ENCODE measurements at places on chromosomes 7 and 10.

DNA sequence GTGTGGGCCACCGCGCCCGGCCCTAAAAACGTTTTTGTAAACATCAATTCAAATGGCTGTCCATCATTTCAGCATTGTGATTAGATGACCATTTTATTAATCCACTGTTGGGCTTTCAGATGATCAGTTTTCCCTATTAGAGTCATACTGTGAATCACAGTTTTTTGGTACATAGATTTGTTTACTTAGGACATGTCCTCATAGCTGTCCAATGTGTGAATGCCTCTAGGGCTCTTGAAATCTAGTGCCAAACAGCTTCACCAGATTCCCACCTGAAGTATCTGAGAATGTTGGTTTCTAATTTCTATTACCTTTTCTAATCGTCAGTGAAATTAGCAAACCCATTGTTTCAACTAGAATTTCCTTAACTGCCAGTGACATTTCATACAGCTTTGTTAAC, 66.8 kb downstream of the UPF2 start:
- no peak for DNase-seq

DNA sequence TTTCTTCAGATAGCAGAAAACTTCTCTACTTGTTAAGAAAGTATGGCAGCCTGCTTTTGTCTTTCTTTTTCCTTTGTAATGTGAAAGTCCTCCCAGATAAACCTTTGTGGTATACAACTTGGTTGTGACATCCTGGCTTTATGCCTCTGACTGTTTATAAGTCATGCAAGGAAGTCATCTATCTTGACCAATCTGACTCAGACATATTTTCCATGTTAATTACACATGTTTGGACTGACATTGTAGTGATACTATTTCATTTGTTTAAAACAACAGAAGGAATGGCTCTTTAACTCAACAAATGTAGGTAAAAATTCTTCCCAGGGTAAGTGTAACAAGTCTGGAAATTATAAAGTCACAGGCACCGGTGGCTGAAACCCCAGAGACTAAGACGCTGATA, 341.6 kb upstream of the MEOX2 start:
- DNase-seq = no peak

DNA sequence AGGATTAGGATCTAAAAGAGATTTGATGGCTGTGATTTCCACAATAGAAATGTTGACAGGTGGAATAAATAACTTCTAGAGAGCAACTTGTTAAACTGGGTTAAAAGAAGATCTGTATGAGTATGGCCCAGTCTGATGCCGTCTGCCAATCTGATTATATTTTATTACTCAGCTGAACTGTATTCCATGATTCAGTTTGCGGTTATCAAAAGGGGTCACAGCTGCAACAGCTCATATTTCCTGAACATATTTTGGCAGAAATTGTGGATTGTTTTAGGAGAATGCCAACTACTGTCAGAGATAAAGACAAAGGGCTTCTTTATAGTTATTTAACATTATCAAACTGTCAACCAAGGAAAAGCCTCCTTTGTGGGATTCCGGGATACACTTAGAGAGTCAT, 244.8 kb upstream of the MINDY3 start:
- no peak for DNase-seq

- DNase-seq = no peak
Measured at GRCh38 chr7:4307316-4308204, 374.5 kb upstream of the FOXK1 start.

DNA sequence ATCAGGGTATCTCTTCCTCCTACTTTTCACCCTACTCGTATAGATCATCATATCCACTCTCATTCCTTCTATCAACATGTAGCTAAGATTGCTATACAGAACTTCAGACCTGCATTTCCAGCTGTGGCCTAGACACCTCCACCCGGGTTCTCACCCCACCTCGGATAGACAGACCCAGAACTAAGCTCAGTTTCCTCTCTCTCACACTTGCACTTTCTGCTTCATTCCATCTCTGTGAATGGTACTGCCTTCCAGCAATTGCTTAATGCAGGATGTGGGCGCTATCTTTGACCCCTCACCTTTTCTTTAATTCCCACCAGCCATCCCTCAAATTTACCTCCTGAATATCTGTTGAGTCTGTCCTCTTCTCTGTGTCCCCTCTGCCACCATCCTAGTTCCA, 35.7 kb downstream of the AGK start:
- DNase-seq = no peak

GRCh38 chr7:20241194-20241910, 24.2 kb upstream of the MACC1 start:
- no peak for DNase-seq

GRCh38 chr10:93482145-93482834, at the start of gene MYOF:
MYOF (minus strand) TSS chr10:93482334; CDS start chr10:93482194, 140 bp downstream.
- DNase-seq = no peak

- DNase-seq = no peak
Measured at GRCh38 chr10:131977323-131978096, 4.2 kb downstream of the BNIP3 start.

DNA sequence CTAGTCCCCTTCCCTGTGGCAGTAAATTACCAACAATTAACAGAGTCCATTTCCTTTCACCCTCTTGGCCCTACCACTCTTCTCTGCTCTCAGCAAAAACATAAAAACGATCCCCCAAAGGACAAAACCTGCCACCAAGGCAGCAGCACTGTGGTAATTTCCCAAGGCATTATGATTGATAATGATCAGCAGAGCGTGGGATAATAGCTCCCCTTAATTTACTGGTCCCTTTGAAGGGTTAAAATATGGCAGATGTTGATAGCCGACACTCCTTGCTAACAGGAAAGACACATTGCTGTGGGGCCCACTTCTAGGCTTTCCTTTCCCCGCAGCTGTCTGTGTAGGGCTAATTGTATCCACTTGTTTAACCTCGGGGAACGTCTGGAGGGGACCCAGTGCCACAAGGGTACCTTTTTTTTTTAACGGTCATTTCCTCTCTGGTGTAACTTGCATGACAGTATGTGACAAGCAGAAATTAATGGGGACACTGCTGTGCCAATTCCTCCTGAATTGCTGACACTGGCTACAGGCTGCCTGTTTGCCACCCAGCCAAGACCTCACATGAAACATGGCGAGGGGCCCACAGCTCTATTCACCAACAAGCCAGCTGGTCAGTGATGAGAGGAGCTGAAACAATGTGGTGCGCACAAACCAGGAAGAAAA, 81.3 kb downstream of the CDK6 start:
- DNase-seq = no peak

DNA sequence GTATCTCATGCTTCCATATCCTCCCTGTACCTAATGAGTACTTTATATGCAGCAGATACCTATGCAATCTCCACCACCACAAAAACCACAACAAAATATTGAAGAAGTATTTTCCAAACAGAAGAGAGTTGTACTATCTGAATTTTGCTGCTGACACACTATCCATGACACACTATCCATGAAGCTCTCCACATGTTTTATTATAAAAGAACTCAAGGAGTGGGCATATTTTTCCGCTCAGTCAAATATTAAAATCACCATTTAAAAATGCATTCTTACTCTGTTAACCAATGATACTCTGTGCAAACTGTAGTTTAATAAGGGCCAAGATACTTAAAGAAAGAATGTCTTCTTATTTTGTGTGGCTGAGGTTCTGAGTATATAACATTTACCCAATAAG, 2.8 kb downstream of the BET1 start:
- DNase-seq = no peak

- no peak for DNase-seq
Measured at GRCh38 chr7:31074120-31074383, 21.9 kb downstream of the ADCYAP1R1 start.

DNA sequence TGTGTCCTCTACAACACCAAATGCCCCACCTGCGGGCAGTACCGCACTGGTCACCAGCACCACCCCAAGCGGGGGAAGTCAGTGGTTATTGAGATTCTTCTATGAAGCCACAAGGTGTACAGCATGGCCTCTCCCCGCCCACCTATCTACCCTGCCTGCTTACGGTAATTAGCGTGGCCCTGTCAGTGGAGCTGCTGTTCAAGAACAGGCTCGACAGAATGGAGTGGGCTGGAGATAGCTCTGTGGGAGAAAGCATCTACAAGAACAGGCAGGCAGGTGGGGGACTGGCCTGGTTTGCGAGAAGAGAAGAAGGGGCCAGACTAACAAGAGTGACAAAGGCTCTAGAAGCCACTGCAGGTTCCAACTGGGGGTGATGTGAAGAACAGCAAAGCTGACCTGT, 108.3 kb downstream of the RNF216 start:
- no peak for DNase-seq

GRCh38 chr10:114518401-114519305, 114.4 kb upstream of the AFAP1L2 start:
- DNase-seq = no peak

DNA sequence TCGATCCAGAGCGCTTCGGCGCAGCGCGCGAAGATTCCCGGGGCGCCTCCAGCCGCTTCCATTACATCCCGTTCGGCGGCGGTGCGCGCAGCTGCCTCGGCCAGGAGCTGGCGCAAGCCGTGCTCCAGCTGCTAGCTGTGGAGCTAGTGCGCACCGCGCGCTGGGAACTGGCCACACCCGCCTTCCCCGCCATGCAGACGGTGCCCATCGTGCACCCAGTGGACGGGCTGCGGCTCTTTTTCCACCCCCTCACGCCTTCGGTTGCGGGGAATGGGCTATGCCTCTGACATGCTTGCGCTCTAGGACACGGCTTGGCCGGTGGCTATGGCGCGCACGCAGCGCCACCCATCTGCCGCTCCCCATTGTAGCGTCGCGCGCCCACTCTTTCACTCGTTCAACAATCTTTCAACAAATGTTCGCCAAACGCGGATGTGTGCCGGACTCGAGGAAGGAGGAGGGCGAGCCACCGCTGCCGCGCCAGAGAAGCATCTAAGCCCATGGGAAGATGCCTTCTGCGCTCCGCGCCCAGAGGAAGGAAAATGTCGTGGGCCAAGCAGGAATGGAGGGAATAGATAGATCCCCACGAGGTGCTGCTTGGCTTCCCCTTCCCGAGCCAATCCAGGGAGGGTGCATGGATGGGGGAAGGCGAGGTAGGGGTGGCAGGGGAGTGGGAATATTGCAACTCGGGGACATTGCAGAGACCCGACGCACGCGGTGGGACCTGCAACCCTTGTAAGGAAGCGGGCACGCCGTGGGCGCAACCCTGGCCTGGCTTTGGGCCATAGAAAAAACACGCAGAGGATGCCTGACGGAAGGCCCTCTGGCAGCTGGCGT, 5.1 kb upstream of the CYP26A1 start:
- no peak for DNase-seq

DNA sequence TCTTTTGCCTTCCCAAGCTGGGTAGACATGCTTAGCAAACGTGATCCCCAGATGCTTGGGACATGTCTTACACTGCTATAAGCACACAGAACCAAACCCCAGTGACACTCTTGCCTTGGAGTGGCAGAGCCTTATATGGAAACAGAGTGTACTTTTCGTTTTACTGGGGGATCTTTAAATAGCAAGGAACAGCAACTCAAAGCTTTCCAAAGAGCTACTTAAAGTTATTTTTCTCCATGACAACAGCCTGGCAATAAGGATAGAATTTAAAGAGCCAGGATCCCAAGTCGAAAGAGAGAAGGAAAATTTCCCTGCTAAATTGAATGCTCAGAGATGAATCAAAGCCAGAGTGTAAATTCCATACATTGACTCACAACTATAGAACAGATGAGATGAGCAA, 67.8 kb downstream of the ZNF365 start:
- DNase-seq = no peak

GRCh38 chr7:45179666-45180065, 22.1 kb downstream of the RAMP3 start:
- no peak for DNase-seq

DNA sequence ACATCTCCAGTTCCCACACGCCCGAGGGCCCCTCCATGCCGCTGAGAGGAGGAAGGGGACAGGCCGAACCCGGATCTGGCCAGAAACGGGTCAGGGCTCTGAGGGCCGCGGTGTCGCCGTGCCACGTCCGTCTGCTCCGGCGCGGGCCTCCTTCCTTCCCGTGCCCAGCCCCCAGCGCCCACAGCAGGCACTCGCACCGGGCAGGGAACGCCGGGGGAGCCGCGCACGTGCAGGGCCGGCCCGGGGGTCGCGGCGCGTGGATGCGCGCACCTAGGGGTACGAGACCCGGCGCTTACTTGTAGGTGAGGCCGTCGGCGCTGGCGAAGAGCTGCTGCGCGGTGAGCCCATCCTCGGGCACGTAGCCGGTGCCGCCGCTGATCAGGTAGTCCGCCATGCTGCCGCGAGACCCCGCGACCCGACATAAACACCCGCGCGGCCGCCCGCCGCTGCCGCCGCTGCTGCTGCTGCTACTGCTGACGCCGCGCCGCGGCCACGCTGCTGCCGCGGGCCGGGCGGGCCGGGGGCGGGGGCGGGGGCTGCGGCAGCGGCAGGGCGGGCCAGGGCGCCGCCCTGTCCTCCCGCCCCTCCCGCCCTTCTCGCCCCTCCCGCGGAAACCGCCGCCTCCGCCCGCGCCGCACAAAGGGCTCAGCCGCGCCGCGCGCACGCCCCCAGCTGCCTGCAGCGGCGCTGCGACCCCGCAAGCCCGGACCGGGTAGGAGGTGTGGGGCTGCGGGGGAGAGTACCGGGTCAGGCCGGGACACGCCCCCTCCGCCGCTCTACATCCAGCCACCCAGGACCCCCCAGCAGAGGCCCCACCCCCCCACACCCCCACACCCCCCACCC, 4.1 kb downstream of the IMPDH1 start:
- no peak for DNase-seq

DNA sequence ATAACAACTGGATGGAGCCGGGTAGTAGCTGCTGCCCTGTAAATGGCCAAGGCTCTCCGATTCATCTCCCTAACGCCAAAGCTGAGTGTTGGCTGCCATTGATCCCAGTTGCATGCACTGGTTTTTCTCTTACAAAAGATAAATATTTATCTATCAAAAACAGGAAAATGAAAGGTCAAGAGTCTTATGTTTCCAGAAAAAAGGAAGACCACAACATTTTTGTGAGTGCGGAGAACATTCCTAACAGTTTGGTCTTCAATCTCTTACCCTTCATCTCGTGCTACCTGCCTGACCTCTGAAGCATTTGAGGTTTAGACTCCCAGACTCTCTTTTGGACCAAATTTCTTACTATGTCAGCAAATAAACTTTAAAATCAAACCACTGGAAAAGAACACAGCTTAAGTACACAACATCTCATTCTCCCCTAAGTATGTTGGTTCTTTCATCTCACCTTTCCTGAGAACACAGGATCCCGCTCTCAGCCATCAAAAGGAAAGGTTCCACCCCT, 61.6 kb downstream of the SORBS1 start:
- DNase-seq = no peak

DNA sequence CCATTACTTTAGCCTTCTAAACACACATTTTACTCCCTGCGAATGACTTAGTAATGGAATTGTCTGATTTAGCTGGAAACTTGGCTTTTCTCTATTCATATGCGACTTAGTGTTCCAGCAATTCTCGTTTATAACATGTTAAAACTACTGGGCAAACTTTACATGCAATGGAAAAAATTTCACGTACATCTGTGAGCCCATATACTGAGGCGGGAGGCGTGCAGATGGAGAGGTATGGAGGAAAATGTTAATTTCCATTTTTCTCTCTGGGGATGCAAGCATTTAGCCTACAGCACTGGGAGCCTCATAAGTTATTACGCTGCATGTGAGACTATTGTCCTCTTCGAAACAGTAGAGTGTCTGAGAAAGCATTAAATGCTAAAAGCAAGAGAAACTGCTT, 591.5 kb upstream of the ANKRD30A start:
- no peak for DNase-seq

- DNase-seq = no peak
Measured at GRCh38 chr7:138097064-138097741, 20.9 kb downstream of the AKR1D1 start.

- DNase-seq = no peak
Measured at GRCh38 chr7:57071-57470, 135.3 kb upstream of the FAM20C start.

Measured in esophagus squamous epithelium (tissue), 5 donors.